ENCODE measurements at places on chromosomes 6 and 20.
A peak's percentile ranks its signal among the peaks of the same experiment; 100 is the strongest.

DNA sequence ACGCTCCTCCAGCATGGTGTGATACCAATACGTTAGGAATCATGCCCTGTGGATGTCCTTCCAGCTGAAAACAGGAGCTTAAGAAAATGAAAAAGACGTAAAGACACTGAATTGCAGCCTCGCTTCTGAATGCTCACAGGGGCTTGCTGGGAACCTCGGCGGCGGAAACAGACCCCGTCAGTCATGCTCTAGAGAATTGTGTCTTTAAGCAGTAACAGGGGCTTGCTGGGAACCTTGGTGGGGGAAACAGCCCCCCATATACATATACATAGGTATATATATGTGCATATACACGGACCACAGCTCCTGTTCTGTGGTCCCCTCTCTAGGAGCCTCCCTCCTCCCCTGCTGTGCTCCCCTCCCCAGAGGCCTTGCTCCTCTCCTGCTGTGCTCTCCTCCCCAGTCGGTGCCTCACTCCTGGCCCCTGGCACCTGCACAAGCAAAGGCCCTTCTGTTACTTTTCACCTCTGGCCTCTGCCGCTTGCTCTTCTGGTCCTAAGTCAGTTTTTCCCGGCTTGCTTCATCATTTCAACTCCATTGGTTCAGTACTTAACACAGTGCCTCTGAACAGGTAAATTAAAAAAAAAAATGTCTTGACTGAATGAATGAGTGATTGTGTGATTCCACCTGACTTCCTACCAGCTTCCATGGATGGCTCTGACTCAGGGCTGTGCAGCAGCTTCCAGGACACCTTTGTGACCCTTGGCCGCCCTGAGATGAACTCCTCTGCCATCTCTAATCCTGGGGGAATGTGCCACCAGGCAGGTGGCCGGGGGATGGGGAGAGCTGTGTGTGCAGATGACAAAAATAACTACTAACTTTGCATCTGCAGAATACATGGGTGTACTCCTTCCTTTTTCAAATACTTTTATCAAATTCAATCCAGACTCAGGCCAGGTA lies 246.1 kb downstream of the SMOC2 start:
- DNase-seq, result no peak

- DNase-seq, result no peak
Observed at GRCh38 chr6:132714160-132714559, 305 bp upstream of the VNN1 start.

- DNase-seq, result no peak
Observed at GRCh38 chr6:136706430-136706829, 85.8 kb downstream of the MAP3K5 start.

- peak; percentile 42 for DNase-seq
Observed at GRCh38 chr6:125858427-125859320, 67.9 kb downstream of the NCOA7 start.

GRCh38 chr6:158832026-158832425 lies 12.9 kb upstream of the EZR start:
- no peak for DNase-seq

- DNase-seq, result no peak
Observed at GRCh38 chr6:120279466-120280167, 930.1 kb upstream of the MAN1A1 start.

DNA sequence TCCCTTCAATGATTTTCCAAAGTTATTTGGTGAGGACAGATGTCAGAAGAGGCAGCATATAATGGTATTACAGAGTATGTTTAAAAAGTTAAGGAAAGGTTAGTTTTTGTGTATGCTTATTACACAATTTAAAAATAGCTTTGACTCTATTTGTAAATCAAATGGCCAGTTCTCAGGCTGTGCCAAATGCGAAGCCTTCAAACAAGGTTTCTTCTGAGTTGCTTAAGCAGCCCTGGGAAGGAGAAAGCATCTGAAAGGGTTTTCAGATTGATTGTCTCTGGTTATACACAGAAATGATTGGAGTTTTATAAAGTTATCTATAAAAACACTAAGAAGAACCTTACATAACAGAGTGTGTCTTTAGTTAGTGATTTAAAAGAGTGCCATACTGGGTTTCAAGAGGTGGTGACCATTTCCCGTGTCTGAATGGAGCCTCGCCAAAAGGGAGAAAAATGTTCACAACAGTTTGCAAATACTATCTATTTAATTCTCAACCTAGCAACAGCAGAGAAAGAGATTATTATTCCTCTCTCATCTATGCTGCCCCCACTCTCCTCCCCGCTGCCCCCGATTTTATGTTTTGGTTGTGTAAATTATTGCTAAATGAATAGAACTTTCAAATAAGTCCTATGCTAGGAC lies 16.7 kb downstream of the CD109 start:
- no peak for DNase-seq

DNA sequence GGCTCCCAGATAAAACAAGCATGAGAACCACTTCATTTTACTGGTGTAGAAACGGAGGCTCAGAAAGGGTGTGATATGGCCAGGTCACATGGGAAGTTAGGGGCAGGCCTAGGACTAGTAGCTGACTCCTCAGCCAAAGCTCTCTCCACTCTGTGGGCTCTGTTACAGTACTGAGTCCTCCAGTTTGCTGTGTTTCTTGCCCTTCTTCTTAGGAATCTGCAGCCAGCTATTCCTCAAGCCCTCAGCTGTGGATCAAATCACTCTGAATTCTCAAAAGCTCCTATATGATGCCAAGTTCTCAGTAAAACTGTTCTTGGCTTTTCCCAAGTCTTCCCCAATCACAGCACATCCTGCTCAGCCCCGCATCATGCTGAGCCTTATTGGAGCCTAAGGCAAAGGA lies 42.5 kb upstream of the ADGRF1 start:
- no peak for DNase-seq

GRCh38 chr6:168951217-168951616 lies 302.4 kb downstream of the THBS2 start:
- DNase-seq, result no peak

GRCh38 chr6:155487371-155488130 lies 31.9 kb upstream of the NOX3 start:
- no peak for DNase-seq

DNA sequence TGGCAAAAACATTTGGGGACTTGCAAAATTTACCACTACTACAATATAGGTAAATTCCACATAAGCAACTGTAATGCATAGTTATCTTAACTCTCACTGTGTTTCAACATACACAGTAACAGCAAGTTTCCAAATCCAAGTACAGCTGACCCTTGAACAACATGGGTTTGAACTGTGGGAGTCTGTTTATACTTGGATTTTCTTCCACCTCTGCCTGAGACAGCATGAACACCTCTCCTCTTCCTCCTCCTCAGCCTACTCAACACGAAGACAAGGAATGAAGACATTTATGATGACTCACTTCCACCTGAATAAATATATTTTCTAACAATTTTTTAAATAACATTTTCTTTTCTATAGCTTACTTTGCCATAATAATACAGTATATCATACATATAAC lies 25.6 kb downstream of the MAN1A1 start:
- no peak for DNase-seq

GRCh38 chr20:53793783-53794383 lies 200.2 kb upstream of the ZNF217 start:
- no peak for DNase-seq

DNA sequence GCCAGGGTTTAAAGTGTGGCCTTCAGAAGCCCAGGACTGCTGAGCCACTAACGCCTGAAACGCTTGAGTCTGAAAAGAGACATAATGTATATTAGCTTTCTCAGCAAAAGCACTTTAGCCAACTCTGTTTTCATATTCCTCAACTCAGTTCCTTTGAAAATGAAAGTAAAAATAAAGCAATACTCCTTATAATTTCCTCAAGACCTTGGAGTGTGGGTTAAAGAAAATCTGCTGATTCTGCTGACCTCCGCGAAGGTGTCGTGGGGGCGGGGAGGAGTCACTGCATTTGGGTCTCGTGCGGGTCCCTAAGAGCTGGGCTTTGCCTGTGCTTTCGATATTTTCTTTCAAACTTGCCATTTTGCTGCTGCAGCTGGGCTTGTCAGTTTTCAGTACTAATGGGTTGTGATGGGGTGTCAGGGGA lies 142.2 kb upstream of the ARID1B start:
- DNase-seq, result no peak

DNA sequence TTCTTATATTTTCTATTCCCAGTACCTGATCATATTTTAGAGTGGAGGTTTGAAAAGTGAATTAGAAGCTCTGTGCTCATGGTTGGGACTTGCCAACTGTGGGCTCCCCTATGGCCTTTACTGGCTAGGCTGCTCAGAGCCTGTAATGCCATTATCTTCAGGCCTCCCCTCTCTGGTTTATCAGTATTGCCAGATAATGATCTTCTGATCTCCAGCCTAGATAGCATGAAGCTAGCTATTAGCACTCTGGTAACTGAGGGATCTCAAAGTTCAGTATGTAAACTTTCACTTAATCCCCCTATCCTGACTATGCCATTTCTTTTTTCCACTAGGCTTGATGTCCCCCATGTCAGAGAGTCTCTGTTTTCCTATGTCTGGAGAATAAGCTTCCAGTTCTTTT lies 393.7 kb upstream of the CITED2 start:
- no peak for DNase-seq

GRCh38 chr6:89950879-89951391 lies 56.7 kb downstream of the GJA10 start:
- no peak for DNase-seq

- DNase-seq, result no peak
Observed at GRCh38 chr20:63326314-63327230, 33.6 kb downstream of the COL20A1 start.

DNA sequence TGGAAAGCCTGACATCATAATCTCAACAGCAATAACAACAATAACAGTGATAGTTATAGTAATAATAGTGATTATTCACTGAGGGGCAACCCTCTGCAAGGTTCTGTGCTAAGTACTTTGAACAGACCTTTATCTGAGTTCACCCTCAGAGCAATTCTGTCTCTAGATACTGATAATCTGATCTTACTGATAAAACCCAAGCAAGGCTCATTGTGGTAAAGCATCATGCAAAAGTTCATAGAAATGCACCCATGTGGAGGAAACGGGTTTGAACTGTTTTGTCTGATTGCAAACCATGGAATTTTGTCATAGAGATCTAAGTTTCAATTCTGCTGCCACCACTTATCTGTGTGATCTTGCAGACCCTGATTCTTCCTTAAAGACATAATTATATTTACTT lies 1.3 kb upstream of the KIAA0408 start:
- DNase-seq, result no peak

- no peak for DNase-seq
Observed at GRCh38 chr6:169099411-169100202, 154.0 kb downstream of the THBS2 start.

GRCh38 chr20:58188527-58188926 lies 39.9 kb downstream of the ANKRD60 start:
- DNase-seq, result no peak

DNA sequence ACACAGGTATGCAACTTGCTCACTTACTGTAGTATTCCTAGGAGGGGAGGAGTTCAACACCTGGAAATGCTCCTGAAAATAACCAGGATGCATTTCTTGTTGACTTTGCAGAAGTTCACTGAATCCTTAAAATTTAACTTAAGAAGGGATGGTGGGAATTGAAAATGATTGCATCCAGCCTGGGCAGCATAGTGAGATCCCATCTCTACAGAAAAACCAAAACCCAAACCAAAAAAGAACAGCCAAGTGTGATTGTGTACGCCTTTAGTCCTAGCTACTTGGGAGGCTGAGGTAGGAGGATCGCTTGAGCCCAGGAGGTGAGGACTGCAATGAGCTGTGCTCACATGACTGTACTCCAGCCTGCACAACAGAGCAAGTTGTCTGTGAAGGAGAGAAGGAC lies 1.7 kb downstream of the DNAH8 start:
- no peak for DNase-seq

- no peak for DNase-seq
Observed at GRCh38 chr20:10472871-10473270, 37.8 kb downstream of the SLX4IP start.

GRCh38 chr20:48708630-48709029 lies 119.2 kb downstream of the PREX1 start:
- no peak for DNase-seq

DNA sequence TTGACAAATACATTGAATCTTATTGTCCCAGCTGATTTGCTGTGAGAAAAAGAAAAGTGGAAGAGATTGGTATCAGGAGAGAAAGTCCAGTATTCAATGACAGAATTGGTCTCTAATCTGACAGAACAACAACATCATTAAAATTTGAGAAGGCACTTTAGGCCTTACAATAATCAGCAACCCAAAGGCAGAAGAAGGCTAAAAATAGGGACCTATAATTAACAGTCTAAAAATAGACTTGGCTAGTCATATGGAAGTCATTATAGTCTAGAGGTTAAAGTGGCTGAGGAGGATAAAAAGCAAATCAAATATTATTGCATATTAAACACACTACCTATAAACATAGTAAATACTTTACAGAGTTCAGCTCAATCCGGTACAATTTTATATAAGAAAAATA lies 393.6 kb upstream of the JAG1 start:
- no peak for DNase-seq

GRCh38 chr6:136614994-136615393 lies 64.8 kb upstream of the MAP7 start:
- DNase-seq, result no peak

- no peak for DNase-seq
Observed at GRCh38 chr6:25902071-25902470, 28.0 kb upstream of the SLC17A3 start.

DNA sequence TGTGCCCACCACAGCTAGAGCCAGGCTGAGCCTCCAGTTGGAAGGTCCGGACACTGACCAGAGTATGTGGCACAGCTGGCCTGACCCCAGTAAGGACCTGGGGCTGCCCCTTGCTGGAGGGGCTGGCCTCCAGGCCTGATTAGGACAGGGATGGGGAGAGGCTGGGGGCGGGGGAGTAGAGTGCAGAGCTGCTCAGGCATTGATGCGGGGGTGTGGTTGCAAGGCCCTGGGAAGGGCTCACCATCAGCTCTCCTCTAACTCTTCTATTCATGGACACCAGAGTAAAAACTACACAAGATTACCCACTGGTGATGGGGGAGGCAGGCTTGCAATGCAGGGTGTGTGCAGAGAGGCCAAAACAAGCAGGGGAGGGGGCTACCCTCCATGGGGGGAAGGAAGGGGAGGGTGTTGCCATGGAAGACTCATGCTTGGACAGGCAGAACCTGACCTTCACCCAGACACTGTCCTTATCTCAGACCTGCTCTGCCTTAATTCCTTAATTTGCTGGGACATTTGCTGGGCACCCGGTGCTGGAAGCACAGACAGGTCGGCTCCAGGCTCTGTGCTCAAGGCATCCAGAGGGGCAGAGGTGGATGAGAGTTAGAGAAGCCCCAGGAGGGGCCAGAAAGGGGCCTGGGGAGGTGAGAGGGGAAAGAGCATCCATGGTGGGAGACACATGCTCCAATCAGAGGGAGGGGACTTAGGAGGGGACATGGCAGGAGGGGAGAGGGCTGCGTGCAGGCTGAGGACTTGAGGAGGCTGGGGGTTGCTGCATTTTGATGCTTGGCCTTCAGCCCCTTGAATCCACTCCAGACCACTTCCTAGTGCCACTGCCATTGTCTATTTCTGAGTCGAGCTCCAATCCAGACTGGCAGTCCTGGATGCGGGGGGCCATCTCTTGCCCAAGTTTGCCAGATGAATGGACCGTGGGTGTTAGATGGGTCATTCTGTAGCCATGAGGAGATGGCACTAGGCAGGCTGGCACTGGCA lies 7.6 kb upstream of the EMILIN3 start:
- no peak for DNase-seq

GRCh38 chr6:157401734-157402338 lies 20.8 kb downstream of the ZDHHC14 start:
- no peak for DNase-seq
